Fibroblast of villous mesenchyme (primary cell): ENCODE measurements at places on chromosomes 7 and 10. TPM values are rescaled to one million over a fixed set of nuclear protein-coding genes. Genes with fewer than 3 reads are reported as not detected.

DNA sequence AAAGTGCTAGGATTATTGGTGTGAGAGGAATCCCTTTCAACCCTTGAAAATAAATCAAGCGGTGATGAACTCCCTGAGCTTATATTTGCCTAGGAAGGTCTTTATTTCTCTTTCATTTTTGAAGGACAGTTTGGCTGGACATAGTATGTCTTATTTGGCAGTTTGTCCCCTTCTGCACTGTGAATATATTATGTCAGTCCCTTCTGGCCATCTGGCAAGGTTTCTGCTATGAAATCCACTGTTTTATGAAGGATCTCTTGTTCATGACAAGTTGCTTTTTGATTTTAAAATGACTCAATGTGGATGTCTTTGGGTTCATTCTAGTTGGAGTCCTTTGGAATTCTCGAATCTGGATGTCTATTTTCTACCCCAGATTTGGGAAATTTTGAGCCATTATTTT lies 21.7 kb upstream of the MCM10 start:
- no peak for DNase-seq

DNA sequence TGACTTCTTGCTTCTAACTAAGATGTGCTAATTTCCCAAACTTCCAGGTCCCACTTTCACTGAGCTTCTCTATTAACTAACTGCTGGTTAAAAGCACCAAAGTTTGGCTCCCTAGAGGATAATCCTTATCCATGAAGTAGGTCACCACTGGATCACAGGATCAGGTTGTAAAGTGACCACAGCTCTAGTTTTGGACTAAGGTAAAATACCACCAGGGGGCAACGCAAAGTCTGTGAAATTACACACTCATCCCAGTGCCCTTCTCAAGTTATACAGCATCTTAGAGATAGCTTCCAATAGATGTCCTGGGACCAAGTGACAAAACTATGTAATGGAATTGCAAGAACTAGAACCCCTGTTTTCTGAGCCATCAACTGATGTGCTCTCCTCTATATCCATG lies 116.4 kb upstream of the ASAH2 start:
- DNase-seq: peak; percentile 64

- DNase-seq: peak; percentile 79
Measured at GRCh38 chr10:71243756-71244395, 31.5 kb downstream of the UNC5B start.

GRCh38 chr10:62856021-62856420 lies 39.9 kb upstream of the EGR2 start:
- DNase-seq: no peak

Gene ANKRD30A
- total RNA-seq: 0.97 and 1.7 TPM in 2 replicates

Gene TMEM184A
- 0.64 and 0.86 TPM in 2 replicates for total RNA-seq

DNA sequence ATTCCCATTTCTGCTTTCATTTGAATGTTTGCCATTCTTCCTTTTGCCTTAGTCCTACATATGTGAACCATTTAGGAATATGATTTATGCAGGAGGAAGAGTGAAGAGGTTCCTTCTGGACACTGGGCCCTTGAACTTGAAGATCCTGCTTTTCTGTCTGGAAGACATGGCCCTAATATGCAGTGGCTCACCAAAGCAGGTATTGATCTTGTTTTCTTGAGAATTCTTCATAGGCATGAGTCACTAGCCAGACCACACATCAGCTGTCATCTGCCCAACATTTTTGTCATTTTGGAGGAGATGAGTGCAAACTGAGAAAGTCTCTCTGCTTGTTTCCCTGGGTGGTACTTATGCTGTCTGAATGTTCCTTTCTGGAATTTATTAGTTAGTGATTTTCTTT lies 382.6 kb downstream of the LRMDA start:
- no peak for DNase-seq

Gene SLC26A4
- total RNA-seq: under 0.01 and 0.32 TPM in 2 replicates

Gene LEP
- not detected in 2 replicates for total RNA-seq

Gene RAMP3
- total RNA-seq: not detected in 2 replicates
